ENCODE measurements at places on chromosomes 4 and X. TPM values are rescaled to one million over a fixed set of nuclear protein-coding genes. Genes with fewer than 3 reads are reported as not detected.

DNA sequence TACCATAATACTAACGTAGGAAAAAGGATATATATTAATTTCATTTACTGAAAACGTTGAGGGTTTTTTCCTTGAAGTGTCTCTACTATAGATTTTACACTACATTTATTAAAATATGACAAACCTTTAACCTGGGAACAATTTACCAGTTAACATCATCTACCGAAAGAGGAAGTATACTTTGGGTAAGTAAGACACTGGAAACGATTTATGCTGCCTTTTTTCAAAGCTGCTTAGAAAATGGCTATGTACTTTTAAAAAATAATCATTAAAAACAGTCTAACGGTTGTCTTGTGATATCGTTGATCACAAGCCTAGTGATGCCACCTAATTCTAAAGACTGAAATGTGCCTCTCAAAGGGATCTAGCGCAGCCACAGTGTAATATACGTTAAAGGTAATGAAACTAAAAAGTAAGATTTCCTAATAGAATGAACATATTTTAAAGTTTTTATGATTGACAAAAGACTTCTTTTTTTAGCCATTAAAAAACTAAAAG lies 50.4 kb downstream of the STX18 start:
- no peak for DNase-seq

FAT4 gene
- total RNA-seq: 40.3 TPM

IL2RG gene
- total RNA-seq: not detected

DNA sequence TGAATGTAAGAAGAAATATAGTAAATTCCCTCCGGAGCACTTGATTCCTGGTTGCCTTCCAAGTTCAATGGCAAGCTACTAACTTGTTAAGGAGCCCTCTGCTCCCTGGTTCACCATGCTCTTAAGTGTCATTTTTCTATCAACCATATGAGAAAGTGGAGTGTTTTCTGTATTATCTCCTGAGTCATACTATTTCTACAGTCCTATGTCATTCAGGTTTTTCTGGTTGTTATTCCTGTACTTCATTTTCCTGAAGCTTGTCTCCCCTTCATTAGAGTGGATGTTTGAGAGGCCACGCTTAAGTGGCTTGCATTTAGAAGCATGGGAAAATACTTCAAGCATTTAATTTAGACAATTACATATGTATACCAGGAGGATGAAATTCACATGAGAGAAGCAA lies 14.7 kb upstream of the EPGN start:
- DNase-seq: no peak

DNA sequence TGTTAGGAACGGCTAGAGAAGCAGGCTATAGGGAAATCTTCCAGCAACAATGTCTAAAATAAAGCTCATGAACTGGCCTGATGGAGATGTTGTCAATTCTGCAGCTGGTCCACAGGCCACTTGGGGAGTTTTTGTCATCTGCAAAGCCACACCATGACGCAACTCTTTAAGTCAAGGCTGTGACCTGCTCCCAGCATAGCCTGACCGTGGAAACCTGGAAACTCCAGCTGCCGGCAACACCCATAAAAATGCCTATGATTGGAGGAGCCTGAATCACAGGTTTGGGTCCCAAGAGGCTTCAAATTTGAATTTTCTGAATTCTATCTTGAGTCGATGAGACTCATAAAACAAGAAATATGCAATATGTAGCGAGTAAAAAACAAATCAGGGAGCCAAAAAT lies 969.2 kb upstream of the PRKX start:
- no peak for DNase-seq

FHIP1A gene
- total RNA-seq: 0.60 TPM

DNA sequence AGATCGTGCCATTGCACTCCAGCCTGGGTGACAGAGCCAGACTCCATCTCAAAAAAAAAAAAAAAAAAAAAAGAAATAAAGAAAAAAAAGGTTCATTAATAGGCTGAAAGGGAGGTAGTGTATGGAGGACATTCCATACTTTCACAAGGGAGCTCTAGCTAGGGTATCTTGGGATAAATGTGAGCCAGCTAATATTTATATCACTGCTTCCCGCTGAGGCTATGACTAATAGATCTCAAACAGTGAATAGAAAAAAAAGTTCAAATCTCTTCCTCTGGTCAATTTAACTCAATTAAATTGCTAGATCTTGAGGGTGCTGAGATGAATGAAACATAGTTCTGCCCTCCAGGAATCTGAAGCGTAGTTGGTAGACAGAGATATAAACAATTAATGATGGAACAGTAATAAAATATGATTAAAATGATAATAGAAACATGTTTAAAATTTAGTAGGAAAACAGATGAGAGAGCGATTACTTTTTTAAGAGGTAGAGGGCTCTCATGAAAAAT lies 55.7 kb upstream of the SHISA3 start:
- DNase-seq: no peak

DNA sequence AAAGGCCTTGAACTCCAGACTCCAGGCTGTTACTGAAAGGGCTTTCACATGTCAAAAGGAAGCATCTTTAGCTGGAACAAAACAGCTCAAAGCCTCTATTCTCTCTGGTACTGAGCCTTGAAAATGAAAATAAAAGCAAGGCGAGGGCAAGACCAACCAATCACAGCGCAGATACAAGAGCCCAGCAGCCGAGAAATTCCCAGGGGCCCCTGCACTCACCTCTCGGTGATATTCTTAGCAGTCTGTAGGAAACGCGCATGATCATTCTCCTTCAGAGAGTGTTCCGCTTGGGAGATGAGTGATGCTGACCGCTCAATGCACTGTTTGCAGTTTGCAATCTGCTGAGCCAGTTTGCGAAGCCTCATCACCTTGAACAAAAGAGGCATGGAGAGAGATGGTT lies 138.1 kb downstream of the MID1 start:
- DNase-seq: no peak

DNA sequence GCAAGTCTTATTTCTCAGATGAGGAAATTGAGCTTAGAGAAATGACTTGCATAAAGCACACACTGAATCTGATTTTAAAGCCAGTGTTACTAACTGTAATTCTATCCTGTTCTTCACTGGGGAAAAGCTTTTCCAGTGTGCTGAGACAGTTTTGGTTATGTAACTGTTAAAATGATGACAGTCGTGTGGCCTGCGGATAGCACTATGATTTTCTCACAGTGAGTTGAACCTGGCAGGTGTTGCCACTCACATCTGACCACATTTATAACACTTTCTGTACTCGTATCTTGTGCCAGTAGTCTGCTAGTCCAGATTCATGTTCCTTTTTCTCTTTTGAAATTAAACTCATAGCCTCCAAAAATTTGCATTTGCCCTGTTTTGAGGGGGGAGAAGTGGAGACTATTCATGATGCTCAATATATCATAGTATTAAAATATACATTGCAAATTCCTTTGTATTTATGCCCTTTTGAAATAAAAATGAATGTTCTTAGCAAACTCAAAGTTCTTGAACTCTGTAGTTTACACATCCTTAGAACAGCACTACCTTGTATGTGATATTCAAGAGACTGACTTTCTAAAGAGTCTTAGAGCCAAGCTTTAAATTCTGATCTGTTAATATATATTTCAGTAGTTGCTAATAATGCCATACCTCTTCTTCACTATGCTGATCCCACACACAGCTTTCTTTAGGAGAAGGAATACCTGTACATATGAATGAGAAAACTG lies 132.3 kb downstream of the PDLIM5 start:
- DNase-seq: no peak

GRCh38 chr4:84324303-84325245 lies 174.5 kb downstream of the NKX6-1 start:
- DNase-seq: no peak

- DNase-seq: no peak
These were observed 59.0 kb upstream of the ATP8A1 start for GRCh38 chr4:42715807-42716482.

DNA sequence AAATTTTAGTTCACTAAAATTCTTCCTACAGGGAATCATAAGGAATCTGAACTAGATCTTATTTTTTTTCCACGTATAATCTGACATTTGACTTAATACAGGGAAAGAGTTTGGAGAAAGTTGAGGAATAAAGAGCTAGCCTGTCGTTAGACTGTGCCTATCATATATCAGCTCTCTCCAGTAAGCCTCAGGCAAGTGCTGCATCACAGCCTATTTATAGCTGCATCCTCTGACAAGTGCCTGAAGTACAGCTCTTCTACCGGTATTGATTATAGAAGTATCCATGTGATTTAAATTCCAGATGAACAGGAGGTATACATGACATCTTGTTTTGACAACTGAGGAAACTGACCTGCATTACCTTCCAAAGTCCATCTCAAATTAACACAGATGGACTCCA lies 248.9 kb downstream of the TLL1 start:
- DNase-seq: no peak

- DNase-seq: no peak
These were observed 70.0 kb upstream of the FRG1 start for GRCh38 chr4:189870511-189871234.

DNA sequence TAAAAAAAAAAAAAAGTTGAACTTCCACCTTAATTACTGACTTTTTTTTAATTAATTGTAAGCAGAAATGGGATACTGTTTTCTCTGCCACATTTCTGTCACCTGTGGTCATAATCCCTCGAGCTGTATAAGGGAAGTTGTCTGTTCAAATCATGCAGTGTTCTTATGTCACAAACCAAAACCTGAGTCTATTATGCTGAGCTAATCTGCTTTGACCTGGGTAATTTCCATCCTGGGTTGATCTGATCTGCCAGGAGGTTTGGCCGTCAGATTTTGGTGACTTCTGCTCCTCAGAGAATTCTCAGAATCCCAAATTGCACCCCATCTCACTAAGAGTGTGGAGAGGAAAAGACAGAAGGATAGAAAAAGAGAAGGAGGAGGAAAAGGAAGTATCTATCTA lies 683.1 kb downstream of the KCTD8 start:
- no peak for DNase-seq

APELA gene
- total RNA-seq: not detected

TMEM150C gene
- 3.3 TPM for total RNA-seq

Measured in lung microvascular endothelial cell (primary cell).